Spinal cord (tissue), 10 donors: ENCODE measurements at places on chromosomes 13 and 19.

DNA sequence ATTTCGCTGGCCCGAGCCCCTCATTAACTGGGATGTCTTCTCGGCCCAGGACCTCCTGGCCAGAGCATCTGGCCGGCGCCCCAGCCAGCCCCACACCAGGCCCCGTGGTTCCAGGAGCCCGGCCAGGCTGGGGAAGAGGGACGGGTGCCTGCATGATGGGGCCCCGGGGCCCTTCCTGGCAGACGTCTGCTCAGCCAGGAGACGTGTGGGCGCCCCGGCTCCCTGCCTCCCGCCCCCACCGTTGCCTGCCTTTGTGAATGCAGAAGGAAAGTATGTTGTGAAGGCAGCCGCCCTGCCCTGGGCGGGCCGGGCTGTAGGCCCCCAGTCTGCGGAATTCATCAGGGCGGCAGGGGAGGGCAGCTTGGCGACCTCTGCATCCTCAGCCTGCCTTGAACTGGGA lies 4.4 kb upstream of the COMP start:
- no peak for DNase-seq

GRCh38 chr19:12139885-12140544 lies at the start of gene ZNF20:
ZNF20 (minus strand) TSS chr19:12140350; CDS start chr19:12140182, 168 bp downstream.
- peak; percentile 93 for DNase-seq

GRCh38 chr13:48741377-48741776 lies 87.6 kb downstream of the CYSLTR2 start:
- DNase-seq: no peak

DNA sequence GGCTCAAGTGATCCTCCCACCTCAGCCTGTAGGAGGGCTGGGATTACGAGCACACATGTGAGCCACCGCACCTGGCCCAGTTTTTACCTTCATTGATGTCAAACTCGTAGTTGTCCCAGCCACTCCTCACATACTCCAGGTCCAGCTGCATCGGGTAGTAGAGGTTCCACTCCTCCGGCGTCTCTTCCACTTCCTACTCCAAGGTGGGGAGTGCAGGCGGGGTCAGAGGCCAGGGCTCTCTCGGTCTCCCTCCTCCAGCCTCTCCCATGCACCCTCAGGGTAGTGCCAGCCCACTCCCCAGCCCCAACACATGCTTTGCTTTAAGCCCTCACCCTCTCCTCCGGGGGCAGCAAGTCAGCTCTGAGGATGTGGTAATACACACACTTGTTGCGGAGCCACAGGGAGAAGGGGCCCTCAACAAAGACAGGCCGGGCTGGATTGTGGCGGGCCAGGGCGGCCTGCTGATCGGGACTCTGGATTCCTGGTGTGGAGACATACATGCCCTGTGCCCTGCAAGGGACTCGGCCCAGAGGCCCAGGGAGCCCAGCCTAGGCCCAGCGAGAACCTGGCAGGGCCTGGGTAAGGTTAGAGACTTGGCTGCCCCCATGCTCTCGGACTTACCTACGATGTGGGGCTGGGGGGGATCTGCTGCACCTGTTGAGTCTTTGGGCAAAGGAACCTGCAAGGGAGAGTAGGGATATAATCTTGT lies 1.9 kb upstream of the ZNF653 start:
- no peak for DNase-seq

DNA sequence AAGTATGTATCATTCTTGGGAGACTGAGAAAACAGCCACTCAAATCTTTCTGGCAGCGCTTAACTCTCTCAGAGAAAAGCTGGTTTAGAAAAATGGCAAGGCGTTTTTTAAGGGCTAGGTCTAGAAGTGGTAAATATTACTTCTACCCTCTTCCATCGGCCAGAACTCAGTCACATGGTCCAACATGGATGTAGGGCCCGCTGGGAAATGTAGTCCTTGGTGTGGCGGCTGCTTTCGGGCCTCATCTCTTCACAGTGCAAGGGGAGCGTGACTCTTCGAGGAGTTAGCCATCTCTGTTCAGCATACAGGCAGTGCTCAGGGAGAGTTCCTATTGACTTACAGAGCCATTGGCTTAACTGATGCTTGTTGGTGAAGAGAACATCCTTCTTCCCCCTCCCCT lies 6.3 kb downstream of the VSTM2B start:
- no peak for DNase-seq

GRCh38 chr19:23972161-23972560 lies 57.5 kb downstream of the ZNF726 start:
- DNase-seq: no peak

DNA sequence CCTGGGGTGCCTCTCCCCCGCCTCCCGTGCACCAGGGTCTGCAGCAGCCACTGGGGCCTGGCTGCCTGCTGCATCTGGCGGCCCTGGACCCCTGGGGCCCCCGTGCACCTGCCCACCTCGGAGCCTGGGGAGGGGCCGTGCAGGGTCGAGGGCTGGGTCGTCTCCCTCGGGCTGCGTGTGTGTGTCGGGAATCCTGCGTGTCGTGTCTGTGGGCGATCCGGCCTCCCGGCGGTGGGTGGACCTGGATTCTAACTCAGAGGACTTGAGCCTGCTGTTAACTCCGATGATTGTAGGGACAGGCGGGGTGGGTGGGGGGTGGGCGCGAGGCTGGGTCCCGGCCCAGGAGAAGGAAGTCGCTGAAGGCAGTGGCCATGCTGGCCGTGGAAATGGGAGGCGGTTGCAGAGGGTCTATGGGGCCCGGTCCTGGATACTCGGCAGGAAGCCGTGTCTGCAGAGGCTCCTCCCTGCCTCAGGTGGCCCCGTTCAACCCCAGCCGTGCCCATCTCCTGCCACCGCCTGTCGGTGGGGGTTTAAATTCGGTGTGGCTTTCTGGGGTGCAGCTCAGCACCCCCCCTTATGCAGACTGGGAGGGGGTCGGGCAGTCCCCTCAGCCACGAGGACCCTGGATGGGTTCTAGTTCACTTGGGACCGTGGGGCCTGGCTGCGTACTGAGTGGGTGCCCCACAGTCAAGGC lies 9.4 kb upstream of the WDR18 start:
- DNase-seq: no peak

DNA sequence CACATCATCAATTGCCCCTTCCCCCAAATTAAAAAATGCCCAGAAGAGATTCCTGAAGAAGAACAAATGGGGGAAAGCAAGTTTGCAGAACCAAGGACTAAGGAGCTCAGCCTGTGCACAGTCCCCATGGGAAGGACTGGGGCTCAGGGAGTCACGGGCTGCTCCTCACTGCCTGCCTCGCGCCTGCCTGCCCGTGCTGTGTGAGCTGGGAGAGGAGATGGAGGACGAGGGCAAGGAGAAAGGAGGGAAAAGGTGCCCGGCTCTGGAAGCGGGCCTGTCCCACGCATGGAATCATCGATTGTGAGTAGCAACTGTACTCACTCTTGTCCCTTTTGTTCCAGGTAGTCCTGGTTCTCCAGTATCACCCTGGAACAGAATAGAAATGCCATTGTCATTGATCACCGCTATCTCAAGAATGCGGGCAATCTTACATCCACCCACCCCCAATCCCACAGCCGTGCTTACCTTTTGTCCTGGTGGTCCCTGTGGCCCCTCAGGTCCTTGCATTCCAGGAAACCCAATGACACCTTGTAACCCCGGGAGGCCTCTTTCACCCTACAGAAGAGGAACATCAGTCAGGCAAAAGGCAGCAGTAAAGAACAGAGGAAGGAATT lies 93.4 kb downstream of the COL4A1 start:
- DNase-seq: no peak
